ENCODE measurements at places on chromosomes 5 and 9.

GRCh38 chr5:95709967-95710650, 21.0 kb upstream of the RHOBTB3 start:
- DNase-seq: peak; percentile 77

DNA sequence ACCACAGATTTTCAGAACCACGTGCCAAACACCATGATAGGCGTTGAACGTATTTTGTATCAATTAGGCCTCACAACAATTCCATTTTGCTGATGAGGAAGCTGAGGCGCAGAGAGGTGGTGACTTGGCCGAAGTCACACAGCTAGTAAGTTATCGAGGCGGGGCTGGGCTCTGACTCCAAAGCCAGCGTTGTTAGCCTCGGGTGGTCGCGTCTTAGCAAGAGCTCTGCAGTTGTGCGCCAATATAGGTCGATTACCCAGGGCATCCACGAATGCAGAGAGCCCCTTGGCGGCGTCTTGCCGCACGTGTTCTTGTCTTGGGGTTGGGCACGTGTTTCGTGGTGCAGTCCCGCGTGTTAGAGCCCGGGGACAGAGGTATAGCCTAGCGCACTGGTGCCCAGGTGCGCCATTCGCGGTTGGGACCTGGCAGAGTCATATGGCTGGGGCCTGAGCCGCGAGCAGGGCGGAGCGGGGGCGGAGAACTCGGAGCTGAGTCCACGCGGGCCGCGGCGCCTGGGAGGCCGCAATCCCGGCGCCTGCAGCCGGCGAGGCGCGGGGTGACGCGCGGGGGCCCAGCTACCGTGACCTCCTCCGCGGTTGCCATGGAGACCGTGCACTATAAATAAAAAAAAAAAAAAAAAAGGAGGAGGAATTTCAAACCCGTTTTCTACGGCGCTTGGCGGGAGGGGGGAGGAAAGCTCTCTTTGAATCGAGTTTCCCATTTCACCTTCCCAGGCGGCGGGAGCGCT, 62.3 kb downstream of the CXXC5 start:
- DNase-seq: peak; percentile 32

DNA sequence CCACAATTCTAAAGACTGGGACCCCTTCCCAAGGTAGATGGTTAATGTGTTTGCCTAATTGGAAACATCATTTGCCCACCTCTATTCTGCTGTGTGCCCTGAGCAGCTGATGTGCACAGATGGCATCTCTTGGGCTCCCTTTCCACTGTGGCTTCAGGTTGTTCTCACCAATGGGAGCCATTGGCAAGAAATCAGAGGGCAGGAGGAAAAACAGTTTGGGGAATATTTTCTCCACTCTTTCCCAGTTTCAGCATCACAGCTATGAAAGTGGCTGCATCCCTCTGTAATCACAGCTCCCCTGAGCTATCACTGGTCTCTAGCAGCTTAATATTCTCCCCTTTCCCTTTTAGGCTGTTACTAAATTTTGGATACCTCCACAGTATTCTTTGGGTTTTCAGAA, 911.6 kb upstream of the SEMA6A start:
- DNase-seq: no peak

DNA sequence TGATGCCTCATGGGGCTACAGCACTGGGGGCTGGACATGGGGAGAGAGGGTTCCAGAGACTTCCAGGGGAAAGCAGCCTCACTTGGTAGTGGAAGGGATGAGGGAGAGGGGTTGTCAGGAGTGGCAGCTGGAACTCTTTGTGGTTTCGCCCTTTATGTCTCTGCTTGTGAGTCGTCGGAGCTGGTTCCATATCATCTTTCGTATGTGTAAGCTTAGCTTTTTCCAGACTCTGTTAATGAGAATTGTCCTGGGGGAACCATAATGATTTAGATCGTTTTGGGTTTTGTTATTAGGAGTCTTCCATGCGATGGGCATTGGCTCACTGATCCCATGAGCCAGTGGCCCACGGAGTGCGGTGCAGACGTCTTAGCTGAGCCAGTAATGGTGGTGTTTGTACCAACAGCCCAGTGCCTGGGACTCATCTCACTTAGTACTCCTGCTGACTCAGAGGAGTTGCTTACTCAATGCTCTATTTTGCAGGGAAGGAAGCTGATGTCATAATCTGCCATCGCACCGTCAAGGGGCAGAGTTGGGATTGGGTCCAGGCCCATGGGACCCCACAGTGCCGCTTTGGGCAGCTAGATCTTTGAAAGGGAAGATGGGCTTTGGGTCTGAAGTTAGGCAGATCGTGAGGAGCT, 48.5 kb downstream of the NEK6 start:
- DNase-seq: no peak

GRCh38 chr5:126062398-126063221, 360.6 kb upstream of the GRAMD2B start:
- no peak for DNase-seq

GRCh38 chr5:18305288-18305924, 671.1 kb downstream of the TAF11L14 start:
- DNase-seq: no peak

GRCh38 chr5:61051267-61051666, 106.3 kb downstream of the NDUFAF2 start:
- no peak for DNase-seq

GRCh38 chr9:112817860-112818203, 67.3 kb downstream of the SNX30 start:
- no peak for DNase-seq

GRCh38 chr5:174572591-174572990, 151.8 kb upstream of the MSX2 start:
- no peak for DNase-seq

- no peak for DNase-seq
Observed at GRCh38 chr5:139954022-139954421, 89.1 kb downstream of the NRG2 start.

GRCh38 chr5:132086277-132086794, 12.7 kb downstream of the CSF2 start:
- no peak for DNase-seq

DNA sequence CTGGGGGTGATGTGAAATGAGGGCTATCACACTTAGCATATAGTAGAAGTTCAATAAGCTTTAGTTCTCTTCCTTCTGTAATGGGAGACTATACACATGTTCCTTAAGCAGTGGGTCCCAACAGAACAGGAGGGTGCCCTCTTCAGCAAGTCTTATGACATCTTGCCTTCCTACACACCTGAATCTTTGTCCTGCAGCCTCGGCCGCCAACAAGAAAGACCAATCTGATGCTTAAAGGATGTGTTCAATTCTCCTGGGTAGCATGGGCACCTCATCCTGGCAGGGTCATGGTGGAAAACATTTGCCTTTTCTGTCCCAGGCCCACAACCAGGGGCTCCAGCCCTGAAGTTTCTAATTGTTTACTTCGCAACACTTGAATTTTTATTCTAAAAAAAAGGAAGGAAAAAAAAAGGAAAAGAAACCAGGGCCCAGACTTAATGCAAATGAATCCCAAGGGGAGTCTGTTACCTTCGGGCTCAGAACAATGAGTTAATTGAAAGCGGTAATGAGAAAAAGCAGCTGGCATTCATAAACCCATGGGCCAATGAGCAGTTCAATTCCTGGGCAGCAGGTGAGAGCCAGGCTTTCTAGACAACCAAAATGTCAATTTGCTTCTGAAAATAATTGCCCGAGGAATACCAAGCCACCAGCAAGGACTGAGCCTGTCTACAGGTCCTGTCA, 26.2 kb upstream of the SMAD5 start:
- DNase-seq: no peak

DNA sequence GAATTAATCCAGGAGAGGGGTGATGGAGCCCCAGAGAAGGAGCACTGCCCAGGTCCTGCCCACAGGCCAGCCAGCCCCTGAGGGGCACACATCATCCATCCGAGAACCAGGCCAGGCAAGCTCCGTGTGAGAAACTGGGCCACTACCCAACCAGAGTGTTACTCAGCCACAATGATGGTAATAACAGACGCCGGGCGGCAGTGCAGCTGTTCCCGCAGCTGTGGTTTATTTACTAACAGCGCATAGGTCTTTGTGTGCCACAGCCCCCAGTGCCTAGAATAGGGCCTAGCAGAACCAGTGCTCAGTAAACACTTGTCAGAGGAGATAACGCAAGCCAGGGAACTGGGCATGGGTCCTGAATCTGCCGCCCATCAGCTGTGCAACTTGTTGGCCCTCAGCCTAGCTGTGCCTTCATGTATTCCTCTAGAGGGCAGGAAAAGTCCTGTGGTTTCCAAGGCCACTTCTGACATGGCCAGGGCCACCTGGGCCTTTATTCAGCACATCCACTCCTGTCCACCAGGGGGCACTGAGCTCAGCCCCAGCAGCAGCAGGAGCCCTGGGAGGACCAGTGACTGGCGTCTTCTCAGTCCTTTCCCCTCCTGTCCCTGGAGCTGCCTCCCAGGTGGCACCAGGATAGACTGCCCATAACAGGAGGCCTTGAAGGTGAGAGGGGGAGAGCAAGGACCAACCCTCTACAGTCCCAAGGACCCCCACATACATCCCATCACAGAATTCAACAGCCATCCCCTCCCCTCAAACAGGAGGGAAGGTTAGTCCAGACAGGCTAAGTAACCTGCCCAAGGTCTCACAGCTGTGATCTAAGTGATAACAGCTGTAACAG, 2.1 kb downstream of the MXD3 start:
- DNase-seq: no peak

- DNase-seq: no peak
Observed at GRCh38 chr5:135543001-135543484, 7.3 kb upstream of the NEUROG1 start.

GRCh38 chr5:132024789-132025402, 13.4 kb upstream of the ACSL6 start:
- DNase-seq: no peak

DNA sequence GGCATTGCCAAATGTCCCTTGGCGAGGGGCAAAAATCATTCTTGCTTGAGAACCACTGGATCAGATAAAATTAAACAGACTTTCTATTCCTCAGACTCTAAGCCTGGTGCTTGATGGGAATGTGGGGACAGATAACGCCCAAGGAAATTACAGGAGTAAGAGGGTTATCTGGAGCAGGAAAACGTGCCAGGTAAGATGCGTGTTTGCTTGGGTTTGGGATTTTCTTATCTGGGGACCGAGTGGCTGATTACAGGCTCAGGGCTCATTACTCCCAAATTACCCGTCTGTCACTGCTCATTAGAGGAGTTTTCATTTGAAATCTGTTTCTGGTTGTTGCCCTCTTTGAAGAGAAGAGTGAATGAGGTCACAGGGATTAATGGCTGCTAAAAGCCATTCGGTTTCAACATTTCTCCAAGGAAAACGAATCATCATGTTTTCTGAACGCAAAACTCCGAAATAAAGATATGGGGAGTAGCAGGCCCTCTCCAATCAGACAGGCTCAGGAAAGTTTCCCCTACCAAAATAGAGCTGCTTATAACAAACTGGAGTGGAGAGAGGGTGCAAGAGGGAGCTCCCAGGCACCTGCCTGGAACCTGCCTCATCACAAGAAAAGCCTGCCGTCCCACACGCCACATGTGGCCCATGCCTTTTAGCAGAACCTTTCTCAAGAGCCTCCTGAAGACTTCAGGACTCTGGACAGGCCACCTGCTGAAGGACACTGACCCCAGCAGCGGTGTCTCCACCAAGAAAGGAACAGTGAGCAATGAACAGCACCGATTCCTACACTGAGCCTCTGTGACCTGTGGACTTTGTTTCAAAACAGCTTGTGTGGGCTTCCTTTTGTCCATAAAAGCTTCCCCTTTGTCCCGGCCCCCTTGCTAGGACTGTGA, 136.4 kb downstream of the ICE1 start:
- no peak for DNase-seq

DNA sequence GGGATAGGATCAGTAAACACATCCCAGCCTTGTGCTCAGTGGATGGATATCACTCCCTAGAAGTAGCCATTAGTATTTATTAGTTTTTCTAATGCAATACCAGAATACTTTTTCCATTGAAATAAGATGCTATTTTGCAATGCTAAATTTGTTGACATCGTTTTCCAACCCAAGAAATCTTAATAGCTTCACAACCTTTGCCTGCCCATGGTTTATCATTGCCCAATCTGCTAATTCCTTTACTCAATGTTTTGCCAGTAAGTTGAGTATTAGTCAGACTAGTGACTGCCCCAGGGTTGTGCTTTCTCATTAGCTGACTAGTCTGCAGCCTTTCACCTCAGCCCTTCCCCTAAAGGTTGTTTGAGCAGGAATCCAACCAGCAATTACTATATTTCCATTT, 62.9 kb downstream of the NREP start:
- no peak for DNase-seq

DNA sequence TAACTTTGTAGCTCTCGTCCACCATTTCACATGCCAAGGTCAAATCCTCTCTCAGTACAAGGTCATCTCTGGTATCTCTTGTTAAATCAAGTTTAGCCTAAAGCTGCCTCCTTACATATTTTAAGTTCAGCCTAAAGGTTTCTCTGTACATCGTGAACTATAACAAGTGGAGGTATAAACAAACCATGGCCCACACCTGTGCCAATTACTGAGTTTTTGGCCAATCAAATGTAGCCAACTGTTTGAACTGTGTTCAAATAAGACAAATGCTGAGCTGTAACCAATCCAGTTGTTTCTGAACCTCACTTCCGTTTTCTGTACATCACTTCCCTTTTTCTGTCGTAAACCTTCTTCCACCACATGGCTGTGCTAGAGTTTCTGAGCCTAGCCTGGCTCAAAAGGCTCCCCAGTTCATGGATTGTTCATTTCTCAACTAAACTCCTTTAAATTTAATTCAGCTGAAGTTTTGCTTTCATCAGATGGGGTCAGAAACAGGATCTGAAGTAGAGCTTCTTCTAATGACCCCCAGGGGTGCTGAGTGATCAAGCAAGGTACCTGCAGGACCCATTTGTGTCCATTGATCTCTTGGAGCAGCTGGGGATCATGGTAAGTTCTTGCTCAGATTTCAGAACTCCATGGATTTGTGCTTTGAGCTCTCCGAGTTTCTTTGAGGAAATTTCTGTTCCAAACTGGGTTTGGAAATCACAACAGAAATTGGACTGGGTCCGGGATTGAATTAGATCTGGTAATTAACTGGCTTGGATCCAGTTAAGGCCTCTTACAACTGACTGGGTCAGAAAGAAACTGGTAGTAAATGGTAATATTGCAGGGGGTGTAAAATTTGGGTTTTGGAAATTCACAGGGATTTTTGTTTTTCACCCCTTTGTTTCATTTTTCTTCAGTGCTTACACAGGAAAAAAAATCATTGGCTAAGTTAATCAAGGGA, 11.0 kb upstream of the NANS start:
- no peak for DNase-seq

- DNase-seq: no peak
Observed at GRCh38 chr5:74517700-74518099, 122.8 kb downstream of the ENC1 start.

DNA sequence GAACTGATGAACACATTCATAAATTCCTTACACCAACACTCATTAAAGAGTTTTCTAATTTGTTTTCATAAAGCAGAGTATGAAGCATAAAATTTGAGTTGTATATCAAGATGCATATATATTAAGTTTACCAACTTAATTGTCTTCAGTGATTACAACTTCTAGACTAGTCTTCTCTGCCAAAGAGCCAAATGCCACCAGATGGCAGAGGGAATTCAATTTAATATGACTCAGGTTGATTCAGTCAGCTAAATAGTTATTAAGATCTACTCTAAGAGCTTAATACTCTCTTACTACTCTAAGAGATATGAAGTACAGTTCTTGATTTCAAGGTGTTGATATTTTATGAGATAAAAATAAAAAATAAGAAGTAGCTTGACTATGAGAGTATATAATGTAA, 53.4 kb downstream of the CDH10 start:
- DNase-seq: no peak

- no peak for DNase-seq
Observed at GRCh38 chr5:102855681-102856388, 100.7 kb downstream of the PAM start.

GRCh38 chr5:127306647-127307046, 16.1 kb downstream of the MEGF10 start:
- DNase-seq: no peak
